ENCODE measurements at places on chromosomes 16 and 17. TPM values are rescaled to one million over a fixed set of nuclear protein-coding genes. Genes with fewer than 3 reads are reported as not detected.
A peak's percentile ranks its signal among the peaks of the same experiment; 100 is the strongest.

DNA sequence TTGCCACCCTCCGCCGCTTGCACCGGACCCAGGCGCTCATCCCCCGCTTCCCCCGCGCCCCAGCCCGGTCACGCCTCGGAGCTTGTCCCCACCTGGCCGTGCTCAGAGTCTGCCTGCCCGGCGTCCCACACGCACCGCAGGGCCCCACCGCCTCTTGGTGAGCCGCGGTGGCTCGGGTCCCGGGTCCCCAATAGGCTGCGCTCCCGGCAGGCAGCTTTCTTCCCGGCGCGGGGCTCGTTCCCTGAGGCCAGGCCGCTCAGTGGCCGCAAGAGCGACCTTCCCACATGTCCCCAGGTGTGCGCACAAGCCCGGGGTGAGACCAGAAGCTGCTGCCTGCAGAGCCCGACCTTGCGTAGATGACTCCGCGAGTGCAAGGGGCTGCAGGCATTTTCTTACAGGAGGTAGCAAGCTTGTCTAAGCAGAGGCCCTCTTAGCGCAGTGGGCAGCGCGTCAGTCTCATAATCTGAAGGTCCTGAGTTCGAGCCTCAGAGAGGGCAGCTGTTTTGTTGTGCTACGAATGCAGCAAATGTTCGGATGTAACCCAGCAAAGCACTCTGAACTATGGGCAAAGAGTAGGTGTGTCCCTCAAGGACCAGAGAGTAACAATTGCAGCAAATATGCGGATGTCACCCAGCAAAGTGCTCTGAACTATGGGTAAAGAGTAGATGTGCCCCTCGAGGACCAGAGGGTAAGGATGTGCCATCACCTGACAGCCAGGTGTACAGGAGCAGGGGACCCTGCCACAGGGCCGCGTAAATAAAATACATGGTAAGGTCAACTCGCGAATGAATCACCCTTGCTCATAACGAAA lies 15.6 kb downstream of the TLE7 start:
- DNase-seq, result peak; percentile 94

CLEC19A gene
- total RNA-seq, result 0.41 TPM

GRCh38 chr17:41785859-41786226 lies 668 bp downstream of the JUP start:
- peak; percentile 63 for DNase-seq

JPT1 gene
- total RNA-seq, result 341 TPM

DNA sequence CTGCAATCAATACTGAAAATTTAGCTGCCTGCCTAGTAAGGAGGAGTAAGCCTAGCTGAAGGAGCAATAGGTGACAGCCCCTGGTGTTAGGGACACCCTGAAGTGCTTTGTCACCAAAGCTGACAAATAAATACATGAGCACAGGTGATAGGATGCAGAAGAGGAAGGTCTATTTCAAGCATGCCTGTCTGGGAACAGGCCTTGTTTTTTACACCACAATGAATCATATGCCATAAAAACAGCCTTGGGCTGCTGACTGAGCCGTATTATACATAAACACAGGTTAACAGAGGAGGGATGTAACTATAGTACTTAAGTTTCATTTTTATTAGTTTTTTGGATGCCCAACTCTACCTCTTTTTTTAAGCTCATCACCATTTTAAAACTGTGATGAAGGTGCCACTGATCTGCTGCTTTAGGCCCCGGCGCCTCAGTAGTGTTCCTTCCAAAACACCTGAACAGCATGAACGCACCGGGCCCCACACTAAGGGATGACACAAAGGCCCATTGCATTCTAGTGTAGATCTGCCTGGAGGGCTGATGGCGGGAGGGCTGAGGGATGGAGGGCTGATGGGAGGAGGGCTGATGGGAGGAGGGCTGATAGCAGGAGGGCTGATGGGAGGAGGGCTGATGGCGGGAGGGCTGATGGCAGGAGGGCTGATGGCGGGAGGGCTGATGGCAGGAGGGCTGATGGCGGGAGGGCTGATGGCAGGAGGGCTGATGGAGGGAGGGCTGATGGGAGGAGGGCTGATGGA lies 150.3 kb downstream of the AATF start:
- no peak for DNase-seq

AATK gene
- total RNA-seq, result 4.4 TPM

DNA sequence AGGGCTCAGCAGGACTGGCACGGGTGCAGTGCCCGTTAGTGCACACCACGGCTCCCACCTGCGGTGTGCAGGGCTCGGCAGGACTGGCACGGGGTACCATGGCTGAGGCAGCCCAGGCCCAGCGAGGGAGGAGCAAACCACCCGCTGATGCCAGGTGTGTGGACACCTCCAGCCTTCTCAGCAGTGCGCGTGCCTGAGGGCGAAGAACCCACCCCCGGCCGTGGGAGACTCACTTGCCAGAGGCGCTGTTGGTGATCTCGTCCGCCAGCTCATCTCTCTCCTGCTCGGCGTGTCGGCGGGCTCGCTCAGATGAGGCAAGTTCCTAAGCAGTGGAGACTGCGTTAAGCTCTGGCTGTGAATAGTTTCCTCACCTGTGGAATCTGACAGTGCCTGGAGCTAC lies 45.4 kb downstream of the NDEL1 start:
- DNase-seq, result no peak

- DNase-seq, result no peak
Measured at GRCh38 chr16:50910736-50911100, 168.8 kb downstream of the CYLD start.

DNA sequence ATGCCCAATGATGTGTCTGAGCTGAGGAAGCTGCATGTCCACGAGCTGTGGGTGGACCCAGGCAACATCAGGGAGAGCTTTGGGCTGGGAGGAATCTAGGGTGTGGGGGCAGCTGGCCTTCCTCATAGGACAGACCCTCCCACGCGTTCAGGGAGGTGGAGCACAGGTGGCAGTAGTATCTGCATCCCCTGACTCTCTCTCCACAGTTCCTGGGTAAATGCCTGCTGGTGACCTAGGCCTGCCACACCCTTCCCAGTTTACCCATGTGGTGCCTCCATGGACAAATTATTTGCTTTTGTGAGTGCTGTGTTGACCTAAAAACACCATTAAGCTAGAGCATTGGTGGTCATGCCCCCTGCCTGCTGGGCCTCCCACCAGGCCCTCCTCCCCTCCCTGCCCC lies 3.2 kb downstream of the HBM start:
- DNase-seq, result no peak

GRCh38 chr17:83062818-83063671 lies 16.4 kb upstream of the METRNL start:
- DNase-seq, result no peak

DNA sequence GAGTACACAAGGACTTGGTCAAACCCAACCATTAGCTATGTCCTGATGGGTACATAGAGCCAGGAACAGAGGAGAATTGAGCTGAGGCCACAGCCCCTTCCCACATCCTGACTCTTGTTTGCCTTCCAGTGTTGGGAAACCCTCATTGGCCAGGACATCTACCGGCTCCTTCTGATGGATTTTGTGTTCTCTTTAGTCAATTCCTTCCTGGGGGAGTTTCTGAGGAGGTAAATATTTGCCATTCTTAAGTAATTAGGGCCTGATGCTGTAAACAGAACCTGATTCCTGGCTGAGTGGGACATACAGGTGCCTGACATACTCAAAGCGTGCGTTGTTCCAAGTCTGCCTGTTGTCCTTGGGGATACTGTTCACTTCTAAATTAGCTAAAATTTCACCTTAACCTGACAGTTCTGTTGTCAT lies 42.6 kb downstream of the GDE1 start:
- DNase-seq, result no peak

RCVRN gene
- not detected for total RNA-seq

HSPB9 gene
- total RNA-seq, result 0.57 TPM

GRCh38 chr17:55394357-55395021 lies 27.1 kb downstream of the MMD start:
- DNase-seq, result no peak

DNA sequence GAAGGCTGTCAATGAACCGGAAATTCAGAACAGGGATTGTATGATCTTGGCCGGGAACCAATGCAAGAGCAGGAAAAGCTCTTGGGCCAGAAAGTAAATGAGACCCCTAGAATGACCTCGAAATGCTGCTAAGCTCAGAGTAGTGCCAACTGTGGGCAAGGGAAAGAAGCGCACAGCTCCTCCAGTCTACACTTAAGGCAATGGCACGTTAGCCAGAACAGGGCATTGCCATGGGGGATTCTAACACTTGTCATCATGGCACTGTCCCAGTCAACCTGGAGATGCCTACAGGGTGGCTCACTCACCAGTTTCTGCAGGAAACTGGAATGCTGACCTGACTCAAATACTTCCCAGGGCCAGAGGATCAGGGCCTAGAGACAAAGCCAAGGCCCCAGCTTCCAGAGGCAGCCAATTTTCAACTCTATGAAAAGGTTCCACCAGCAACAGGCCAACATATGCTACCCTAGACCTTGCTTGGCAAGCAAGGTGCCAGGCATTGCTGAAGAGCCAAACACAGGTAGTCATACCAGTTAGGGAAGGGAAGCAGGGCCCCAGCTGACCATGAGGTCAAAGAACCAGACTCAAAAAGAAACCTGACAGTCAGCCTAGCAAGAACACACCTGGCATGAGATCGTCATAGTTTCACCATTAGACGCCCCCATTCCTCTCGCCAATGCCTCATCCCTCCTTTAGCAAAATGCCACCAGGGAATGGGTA lies 34.9 kb downstream of the ARHGAP17 start:
- no peak for DNase-seq

DNA sequence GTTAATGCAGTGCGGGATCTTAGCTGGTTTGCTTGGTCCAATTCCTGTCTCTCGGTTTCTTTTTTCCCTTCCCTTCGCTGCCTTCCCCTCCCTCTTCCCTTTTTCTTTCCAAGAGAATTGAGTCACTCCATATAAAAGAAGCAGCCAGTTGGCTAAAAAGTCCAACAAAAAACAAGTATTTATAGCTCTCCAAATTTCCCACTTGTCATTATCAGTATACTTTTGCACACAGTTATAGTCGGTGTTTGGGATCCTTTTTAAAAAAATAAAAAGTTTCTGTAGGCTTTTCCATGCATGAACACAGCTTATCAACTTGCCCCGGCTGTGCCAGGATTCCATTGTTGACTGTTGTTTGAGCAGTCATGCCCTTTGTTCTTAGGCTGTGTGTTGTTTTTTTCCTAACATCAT lies 24.9 kb downstream of the HMOX2 start:
- DNase-seq, result no peak

DNA sequence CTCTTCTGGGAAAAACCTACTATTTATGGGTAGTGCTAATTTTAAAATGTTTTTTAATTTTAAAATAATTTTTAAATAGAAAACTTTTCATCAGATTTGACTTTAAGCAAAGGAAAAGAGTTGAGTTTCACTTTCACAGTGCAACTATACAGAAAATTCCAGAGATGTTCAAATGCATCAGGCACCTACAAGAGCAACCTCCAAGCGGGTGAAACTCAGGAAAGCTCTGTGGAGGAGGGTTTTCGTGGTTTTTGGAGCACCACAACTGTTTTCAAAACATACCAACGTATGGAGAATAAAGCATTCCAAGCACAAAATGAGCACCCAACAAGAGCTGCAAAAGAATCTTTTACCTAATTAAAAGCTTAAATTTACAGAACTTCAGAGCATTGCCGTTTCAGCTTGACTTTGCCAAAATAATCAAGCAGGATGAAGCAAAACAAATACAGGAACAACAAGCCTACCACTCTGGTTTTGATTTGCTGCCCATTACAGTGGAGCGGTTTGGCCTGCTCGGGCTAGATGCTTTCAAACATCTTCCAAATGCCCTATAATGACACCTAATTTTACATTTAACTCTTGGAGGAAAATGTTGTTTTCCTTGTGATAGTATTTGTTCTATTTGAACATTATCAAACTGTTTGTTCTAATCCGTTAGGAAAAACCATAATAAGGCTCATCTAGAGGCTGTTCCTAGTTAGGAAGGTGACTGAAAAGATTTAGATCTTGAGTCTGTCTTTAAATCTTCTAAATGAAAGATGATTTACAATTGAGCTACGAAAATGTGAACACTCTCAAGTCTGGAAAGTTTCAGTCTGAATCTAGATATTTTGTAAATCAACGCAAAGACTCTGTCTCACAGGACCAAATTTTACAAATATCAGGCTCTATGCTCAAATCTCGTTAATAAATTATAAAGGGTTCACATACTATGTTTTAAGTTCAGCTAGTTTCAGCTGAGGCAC lies 34.5 kb downstream of the NACA2 start:
- DNase-seq, result no peak

RNF222 gene
- total RNA-seq, result not detected

AIPL1 gene
- 0.46 TPM for total RNA-seq

KRT12 gene
- not detected for total RNA-seq

NPB gene
- total RNA-seq, result 2.1 TPM

DNA sequence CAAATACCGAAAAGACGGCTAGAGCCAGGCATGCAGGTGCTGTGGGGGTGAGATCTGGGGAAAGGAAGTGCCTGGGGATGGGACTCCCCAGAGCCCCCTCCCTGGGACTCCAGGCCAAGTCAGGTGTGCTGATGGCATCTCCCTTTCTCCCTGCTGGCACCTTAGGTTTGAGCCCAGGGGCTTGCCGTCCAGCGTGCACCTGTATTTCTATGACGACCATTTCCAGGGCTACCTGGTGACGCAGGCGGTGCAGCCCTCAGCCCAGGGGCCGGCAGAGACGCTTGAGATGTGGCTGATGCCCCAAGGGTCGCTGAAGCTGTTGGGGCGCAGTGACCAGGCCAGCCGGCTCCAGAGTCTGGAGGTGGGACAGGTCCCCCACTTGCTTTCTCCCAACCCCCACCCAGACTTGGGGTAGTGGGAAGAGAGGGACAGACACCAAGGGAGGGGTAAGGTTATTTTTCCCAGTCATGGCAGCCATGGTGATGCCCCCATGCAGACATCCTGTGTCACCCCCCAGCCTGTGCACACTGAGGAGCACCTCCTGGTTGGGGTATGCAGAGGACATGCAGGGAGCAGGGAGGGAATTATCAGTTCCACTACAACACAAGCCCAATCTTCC lies 11.1 kb downstream of the XYLT2 start:
- DNase-seq, result no peak

GRCh38 chr17:50939795-50940684 lies 73.9 kb upstream of the TOB1 start:
- no peak for DNase-seq

CTRB2 gene
- total RNA-seq, result 6.8 TPM

CRYBA1 gene
- not detected for total RNA-seq

PMFBP1 gene
- total RNA-seq, result 3.4 TPM

DRC3 gene
- total RNA-seq, result 0.48 TPM

SLC16A5 gene
- total RNA-seq, result 32.4 TPM

DNA sequence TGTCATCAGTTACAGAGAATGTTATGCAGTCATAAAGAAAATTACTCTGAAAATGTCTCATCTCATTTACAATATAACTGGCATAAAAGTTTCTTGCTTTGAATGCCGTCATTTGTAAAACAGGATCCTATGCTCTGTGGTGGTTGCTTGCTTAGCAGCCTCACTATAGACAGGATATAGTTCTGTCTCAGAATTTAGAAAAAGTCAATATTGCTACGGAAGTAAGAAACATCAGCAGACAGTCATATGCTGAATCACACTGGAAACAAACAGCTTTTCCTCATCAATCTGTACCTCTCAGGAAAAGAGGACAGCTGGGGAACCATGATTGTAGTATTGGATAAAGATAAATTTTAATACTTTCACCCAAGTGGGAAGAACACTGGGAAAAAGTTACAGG lies 105.5 kb downstream of the MYO1D start:
- no peak for DNase-seq

BICDL2 gene
- 28.2 TPM for total RNA-seq
